ENCODE measurements at places on chromosomes 1 and 21.

GRCh38 chr1:24691051-24691450, 47.9 kb downstream of the SRRM1 start:
- DNase-seq, result no peak

DNA sequence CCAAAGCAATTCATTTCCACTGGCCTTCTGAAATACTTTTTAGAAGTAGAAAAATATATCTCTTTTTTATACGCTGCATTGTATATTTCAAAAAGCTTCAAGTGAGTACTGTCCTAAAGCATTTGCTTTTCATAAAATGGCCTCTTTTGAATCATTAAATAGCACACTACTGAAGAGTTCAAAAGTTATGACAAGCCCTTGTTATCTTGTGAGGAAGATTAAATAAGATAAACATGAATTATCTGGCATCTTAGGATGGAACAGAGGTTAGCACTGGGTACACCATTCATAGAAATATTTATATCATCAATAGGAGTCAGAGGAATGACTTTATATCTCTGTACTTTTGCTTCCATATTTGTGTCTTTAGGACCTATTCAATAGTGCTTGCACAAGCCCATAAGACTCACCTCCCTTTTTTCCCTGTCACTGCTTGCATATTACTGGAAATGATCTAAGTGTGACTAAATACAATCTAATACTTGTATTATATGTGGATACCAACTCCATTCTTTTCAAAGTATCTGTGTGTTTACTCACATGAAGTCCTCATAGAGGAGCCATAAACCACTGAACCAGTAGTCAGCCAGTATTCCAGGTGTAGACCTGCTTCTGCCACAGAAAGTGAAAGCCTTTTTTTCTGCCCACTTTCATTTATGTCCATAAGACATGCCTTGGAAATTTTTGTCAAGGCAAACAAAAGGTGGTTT, 274.2 kb upstream of the C1orf105 start:
- DNase-seq, result no peak

DNA sequence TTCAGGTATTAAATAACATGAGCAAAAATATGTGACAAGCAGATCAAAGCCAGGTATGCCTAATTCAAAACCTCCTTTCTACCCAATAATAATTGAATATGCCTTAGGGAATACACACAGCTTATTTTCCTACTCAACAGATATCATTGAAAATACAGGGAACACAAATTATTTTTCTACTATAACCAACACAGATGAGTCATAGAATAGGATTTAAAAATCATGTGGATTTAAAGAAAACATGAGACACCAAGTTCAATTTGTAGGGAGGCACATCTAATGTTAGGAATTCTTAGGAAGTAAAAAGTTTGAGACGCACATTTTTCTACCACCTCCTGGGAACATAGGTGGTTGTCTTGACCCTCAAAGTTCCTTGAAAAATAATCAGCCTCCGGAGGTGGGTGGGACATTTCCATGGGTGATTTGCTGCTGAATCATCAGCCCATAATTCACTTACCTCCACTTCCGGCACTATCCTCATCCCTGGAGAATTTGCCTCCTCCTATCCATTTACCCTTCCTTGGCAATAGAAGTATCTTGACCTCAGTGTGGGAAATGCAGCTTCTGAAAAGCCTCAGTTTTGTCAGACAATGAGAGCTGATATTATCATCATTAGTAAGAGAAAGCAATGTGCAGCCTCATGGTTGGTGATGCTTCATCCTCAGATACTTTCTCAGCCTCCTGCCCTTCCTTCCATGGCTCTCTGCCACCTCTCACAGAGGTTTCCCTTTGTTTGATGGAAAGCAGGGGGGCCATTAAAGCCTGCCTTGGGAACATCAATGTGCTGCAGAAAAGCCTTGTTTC, 33.5 kb upstream of the RGS4 start:
- peak; percentile 95 for DNase-seq

DNA sequence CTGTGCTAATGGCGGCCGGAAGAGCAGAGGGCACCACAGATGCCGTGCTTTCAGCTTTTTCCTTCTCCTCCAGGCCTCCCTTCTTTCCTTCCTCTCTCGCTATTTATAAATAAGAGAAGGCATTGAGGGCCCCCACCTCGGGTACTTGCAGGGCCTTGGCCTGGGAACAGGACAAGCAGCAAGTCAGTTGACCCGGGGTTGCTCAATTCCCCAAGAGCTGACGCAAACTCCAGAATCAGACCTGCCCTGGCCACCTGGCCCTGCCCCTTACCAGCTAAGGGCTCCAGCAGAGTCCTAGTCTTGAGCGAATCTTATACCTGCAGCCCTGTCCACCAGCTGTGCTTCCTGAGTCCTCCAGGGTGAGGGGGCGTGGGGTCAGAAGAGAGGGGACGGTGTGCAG, 13.5 kb downstream of the TNFRSF1B start:
- no peak for DNase-seq

GRCh38 chr1:177164380-177165068, at the start of gene ASTN1:
Gene ASTN1, minus strand, starts transcription at chr1:177164712. Its CDS starts 36 bp downstream, at chr1:177164676.
- no peak for DNase-seq

GRCh38 chr1:153506831-153507413, 28.9 kb downstream of the S100A6 start:
- peak; percentile 93 for DNase-seq

DNA sequence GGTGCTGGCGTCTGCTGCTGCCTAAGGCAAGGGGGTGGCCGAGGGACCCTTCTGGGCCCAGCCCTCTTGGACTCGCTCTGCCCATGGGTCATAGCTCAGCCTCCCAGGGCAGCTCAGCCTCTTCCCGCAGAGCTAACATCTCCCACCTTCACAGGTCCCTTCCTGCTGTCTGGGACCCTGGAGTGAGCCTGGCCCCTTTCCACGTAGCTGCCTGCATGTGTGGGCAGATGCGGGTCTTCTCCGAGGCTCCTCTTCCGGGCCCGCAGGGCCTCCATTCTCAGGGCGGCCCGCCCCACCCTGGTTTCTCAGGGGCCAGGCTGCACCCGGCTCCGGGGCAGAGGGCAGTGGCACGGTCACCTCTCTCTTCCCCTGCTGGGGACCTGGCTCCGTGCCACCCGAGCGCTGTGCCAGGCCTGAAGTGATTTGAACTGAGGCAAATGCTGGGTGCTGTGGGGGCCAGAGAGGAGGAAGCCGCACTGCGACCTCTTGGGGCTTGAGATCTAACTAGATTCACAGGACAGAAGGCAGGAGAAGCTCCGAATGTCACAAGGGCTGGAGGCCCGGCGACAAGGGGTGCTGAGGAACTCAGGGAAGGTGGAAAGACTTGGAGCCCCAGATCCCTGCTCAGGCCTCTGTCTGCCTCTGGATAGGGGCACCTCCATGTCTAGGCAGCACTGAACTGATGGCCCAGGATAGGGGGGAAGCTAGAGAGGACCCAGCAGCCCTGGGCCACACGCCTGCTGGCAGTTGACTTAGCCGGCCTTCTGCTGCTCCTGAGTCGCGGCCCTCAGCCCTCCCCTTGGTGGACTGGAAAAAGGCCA, 40.7 kb downstream of the COQ8A start:
- no peak for DNase-seq

DNA sequence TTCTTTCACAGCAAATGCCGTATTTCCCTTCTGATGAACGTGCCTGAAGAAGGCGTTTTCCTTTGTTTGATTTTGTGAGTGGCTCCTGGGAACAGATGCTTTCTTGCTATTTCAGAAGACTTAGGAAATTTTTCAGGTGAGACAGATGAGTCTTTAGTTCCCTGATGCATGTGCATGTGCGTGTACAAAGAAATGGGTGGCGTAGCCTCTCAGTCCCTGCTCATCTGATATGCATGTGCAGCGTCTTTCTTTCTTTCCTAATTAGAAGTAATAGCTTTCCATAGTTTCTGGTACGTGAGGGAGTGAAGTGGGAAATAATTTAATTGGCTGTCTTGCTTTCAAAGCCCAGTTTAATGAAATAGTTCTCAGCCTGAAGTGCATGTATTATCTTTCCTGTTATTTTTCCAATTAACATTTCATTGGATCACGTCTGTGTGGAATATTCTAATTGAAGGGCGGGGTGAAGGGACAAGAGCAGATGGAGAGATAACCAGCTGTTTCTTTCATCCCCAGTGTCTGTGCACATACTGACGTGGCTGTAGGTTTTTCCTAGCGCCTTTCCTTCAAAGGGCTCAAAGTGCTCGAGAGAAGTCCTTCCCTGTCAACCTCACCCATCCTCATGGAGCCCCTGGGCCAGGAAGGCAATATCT, 104.3 kb downstream of the FAM78B start:
- no peak for DNase-seq

DNA sequence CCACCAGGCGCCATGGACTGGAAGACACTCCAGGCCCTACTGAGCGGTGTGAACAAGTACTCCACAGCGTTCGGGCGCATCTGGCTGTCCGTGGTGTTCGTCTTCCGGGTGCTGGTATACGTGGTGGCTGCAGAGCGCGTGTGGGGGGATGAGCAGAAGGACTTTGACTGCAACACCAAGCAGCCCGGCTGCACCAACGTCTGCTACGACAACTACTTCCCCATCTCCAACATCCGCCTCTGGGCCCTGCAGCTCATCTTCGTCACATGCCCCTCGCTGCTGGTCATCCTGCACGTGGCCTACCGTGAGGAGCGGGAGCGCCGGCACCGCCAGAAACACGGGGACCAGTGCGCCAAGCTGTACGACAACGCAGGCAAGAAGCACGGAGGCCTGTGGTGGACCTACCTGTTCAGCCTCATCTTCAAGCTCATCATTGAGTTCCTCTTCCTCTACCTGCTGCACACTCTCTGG, 3.8 kb downstream of the GJB3 start:
- no peak for DNase-seq

- no peak for DNase-seq
Observed at GRCh38 chr1:54839824-54840223, 38.7 kb upstream of the TTC22 start.

GRCh38 chr1:100622506-100622905, 84.6 kb downstream of the GPR88 start:
- no peak for DNase-seq

DNA sequence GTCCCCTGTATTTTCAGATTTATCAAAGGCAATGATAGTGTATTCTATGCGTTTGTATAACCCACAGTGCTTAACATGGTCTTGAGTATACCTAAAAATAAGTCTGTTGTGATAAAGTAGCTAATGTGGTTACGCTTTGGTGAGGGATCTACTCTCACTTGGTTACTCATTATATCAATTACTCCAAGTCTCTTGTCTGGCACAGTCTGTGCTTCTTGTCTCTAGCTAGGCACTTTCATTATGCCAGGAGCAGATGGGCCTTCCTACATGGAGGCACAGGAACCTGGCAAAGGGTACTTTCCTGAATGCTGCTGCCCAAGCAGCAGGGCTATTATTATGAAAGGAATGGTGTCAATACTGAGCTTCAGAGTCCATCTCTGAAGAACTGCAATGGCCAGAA, 4.2 kb upstream of the PTPN22 start:
- no peak for DNase-seq

GRCh38 chr1:216222288-216222687, 201.0 kb downstream of the USH2A start:
- DNase-seq, result peak; percentile 24
